ENCODE measurements at places on chromosomes 3 and 15. TPM values are rescaled to one million over a fixed set of nuclear protein-coding genes. Genes with fewer than 3 reads are reported as not detected.

CD200 gene
- not detected for polyA plus RNA-seq

CLDN1 gene
- 33.7 TPM for polyA plus RNA-seq

DNA sequence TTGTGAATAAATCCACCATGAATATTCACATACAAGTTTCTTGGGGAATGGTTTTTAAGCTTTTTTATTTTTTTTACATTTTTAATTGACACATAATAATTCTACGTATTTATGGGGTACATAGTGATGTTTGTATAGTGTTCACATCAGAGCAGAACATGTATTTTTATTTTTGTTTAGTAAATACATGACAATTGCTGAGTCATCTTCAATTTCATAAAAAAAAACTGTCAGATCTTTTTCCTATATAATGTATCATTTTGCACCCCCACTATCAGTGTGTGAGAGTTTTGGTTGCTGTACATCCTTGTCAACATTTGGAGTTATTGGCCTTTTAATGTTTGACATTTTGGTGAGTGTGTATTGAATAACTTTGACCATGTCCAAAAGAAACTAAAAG is 39.9 kb upstream of the FILIP1L start:
- no peak for DNase-seq

- no peak for DNase-seq
These were observed 57.8 kb downstream of the PPCDC start for GRCh38 chr15:75081150-75081549.

GRCh38 chr3:43288366-43288765 is 2.0 kb downstream of the SNRK start:
- no peak for DNase-seq

GRCh38 chr3:24374801-24375200 is 119.8 kb downstream of the THRB start:
- no peak for DNase-seq

DNA sequence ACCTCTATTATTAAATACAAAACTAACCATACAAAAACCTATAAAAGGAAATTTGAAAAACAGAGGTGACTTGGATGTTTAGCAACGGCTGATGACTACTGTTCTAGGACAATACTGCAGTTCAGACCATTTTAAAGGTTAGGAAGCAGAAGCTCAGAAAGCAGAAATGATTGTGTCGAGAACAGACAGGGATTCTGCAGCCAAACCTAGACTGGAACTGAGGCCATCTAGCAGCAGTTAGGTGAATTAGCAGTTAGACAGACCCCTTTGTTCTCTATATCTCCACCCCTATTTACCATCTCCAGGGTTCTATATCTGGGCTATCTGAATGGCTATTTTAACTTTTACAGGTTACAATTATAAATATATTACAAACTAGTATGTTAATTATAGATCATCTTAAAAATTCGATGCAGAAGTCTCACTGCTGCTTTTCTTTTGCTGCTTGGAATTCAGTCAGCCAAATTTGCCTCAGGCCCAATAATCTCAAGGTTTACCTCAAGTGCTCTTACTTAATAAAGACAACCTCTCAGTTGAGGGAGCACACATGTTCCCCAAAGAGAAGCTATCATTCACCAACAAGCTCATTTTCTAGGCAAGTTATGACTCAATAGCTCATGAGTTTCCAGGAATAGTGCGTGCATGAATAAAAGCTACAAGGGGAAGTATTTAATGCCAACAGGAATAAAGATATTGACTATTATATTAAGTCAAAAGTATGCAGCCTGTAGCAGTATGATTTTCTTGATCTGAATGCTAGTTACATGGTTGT is 9.3 kb upstream of the IL1RAP start:
- no peak for DNase-seq

- no peak for DNase-seq
These were observed 196.4 kb downstream of the SUCNR1 start for GRCh38 chr3:152069871-152070270.

Measured in A549 (cell line).